ENCODE measurements at places on chromosomes 2 and 18. TPM values are rescaled to one million over a fixed set of nuclear protein-coding genes. Genes with fewer than 3 reads are reported as not detected.

- DNase-seq: no peak
- no peak overlapping the region for H3K27ac ChIP-seq
- peaks cover 12% of the 10 kb centered on the region for H3K27me3 ChIP-seq
- H3K4me1 ChIP-seq: no peaks in the 10 kb centered on the region
These were observed 915 bp downstream of the CROCC2 start for GRCh38 chr2:240906911-240907590.

SH3RF3 gene
- not detected for total RNA-seq

GRCh38 chr18:46899274-46899948 is 17.9 kb downstream of the PIAS2 start:
- no peaks in the 10 kb centered on the region for H3K4me1 ChIP-seq
- no peak overlapping the region for H3K4me3 ChIP-seq
- DNase-seq: no peak
- H3K27ac ChIP-seq: no peak overlapping the region

DSG1 gene
- not detected for total RNA-seq

DNA sequence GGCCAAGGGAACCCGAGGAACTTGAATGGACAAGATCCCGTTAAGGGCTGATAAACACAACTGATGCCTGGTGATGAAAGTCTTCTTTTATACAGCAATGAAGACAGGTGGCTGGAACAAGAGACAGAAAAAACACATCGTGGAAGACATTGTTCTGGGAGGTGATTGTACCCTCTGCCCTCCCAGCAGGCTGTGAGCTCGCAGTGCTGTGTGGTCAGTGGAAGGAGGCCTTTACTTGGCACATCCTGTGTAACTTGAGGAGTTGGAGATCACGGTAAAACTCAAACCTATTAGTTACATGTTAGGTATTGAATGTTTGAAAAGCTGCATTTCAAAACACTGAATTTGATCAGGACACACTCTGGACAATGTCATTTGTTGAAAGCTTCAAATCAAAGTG is 249.9 kb upstream of the EPAS1 start:
- no peaks in the 10 kb centered on the region for H3K27me3 ChIP-seq
- H3K27ac ChIP-seq: no peak overlapping the region
- H3K4me3 ChIP-seq: no peak overlapping the region
- H3K4me1 ChIP-seq: no peaks in the 10 kb centered on the region
- H3K36me3 ChIP-seq: no peaks in the 10 kb centered on the region
- DNase-seq: no peak

DNA sequence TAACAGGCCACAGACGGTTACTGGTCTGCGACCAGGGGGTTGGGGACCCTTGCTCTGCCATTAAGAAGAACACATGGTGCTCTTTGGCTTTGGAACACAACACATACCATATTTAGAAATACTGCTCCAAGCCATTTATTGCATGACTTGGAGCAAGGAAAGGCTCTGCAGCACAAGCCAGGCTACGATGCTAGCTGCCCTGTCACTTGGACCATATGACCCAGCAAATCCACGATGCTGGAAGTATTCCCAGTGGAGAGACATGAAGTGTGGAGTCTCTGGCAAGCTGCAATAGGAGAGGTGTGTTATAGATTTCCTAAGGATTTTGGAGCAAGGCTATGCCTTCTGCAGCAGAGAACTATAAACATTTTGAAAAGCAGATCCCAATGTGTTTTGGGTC is 171.2 kb downstream of the HAUS1 start:
- H3K4me3 ChIP-seq: no peak overlapping the region
- H3K27me3 ChIP-seq: no peaks in the 10 kb centered on the region
- H3K36me3 ChIP-seq: no peaks in the 10 kb centered on the region
- H3K27ac ChIP-seq: no peak overlapping the region
- DNase-seq: no peak

DNA sequence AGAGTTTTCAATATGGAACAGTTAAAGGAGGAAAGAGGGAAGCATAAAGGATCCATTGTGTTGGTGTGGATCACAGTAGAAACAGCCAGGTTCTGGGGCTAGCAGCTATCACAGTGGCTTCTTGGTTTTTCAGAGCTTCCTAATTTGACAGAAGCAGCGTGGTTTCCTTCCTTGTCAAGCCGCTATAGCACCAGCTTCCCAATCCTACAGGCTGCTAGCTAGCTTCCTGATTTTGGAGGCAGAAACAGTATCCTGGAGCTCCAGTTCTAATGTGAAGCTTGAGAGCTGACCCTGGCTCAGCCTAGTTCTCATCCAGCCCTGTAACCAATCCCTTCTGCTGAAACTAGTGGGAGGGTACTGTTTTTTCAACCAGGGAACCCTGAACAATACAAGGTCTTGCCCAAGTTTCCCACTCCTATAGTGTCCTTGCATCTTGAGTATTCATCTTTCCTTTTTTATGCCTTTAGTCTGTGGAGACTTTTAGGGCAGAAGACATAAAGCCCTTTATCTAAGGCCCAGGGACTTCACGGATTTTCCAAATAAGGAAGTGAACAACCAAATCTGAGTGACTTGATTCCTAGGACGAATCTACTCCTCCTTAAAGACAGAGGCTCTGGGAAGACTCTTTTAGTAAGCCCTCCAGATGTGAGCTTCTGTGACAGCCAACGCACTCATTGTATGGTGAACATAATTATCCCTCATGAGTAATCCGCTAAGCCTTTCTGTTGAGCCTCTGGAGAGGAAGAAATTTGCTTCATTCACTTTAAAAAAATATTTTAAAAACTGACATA is 33.8 kb downstream of the CCDC93 start:
- 0 out of 2 replicates have a peak, but pooled peaks cover 4% of the 10 kb centered on the region for H3K36me3 ChIP-seq

DNA sequence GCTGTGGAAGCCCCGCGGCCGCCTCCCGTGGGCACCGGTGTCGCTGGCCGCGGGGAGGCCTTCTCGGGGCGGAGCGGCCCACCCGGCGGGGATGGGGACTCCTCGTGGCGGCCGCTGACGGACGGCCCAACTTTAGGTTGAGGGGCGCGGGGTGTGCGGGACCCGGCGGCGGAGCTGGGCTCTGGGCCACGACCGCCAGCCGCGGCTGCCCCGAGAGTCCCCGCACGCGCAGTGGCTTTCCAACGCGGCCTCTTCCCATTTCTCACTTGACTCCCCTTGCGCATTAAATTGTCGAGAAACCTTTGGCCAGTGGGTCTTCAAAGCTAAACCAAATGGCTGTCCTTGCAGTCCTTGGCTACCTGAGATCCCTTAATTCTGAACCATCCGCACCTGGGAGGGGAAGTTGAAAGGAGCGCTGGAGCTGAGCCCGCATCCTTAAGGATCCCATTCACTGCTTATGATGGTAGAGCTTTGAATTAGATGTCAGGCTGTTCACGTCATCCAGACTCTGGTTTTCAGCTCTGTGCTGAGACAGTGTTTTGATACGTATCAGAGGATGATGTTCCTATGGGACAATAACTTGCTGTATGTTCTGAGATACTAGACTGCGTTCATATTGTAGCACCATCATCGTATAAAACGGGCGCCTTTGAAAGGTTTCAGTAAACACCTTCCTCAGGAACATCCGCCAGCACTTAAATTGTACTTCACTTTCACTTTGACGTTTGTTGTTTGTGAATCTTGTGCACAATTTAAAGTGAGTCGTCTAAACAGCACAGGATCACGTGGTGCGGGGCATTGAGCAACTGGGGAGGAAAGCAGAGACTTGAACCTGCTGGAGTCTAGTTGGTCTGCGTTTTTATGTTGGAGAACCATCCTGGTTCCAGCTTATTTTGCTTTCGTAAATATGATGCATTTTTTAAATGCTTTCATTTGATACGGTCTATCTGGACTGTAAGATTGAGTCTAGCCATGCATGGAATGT is 874 bp downstream of the CLIP4 start:
- DNase-seq: no peak
- H3K4me3 ChIP-seq: peak overlapping the region; percentile 54
- no peaks in the 10 kb centered on the region for H3K27me3 ChIP-seq
- no peaks in the 10 kb centered on the region for H3K36me3 ChIP-seq
- H3K27ac ChIP-seq: peak overlapping the region; percentile 81

DNA sequence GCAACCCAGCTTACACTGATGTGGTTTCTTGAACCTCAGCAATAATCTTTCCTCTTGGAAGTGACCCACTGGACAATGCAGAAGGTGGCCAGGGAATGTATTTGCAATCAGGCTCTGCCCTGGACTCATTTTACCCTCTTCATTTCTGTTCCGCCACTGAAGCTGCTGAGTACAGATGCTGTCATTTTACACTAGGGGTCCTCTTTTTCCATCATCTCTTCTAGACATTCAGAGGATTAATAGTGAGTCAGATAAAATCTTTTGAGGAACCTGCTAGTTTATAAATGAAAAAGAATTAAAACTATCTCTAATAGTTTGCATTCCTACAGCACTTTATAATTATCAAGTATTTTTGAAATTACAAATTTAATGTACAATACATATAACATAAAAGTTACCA is 87.9 kb upstream of the PNPT1 start:
- DNase-seq: no peak
- H3K27ac ChIP-seq: no peak overlapping the region
- H3K27me3 ChIP-seq: no peaks in the 10 kb centered on the region

FEV gene
- total RNA-seq: not detected

ESPNL gene
- 0.22 TPM for total RNA-seq

APOB gene
- total RNA-seq: 1.6 TPM

DYNC2LI1 gene
- total RNA-seq: 16.7 TPM

KCNG3 gene
- 1.5 TPM for total RNA-seq

- no peaks in the 10 kb centered on the region for H3K27me3 ChIP-seq
- H3K27ac ChIP-seq: no peak overlapping the region
- no peaks in the 10 kb centered on the region for H3K4me1 ChIP-seq
- peaks cover 49% of the 10 kb centered on the region for H3K36me3 ChIP-seq
- no peak for DNase-seq
These were observed 40.9 kb downstream of the DSG2 start for GRCh38 chr18:31538837-31539236.

- peaks cover 4% of the 10 kb centered on the region for H3K4me1 ChIP-seq
- no peak overlapping the region for H3K27ac ChIP-seq
- H3K4me3 ChIP-seq: no peak overlapping the region
- no peaks in the 10 kb centered on the region for H3K27me3 ChIP-seq
- no peak for DNase-seq
These were observed 47.9 kb upstream of the KCNF1 start for GRCh38 chr2:10863837-10864236.

DNAH6 gene
- 1.6 TPM for total RNA-seq

HOXD8 gene
- total RNA-seq: 6.0 TPM

DNA sequence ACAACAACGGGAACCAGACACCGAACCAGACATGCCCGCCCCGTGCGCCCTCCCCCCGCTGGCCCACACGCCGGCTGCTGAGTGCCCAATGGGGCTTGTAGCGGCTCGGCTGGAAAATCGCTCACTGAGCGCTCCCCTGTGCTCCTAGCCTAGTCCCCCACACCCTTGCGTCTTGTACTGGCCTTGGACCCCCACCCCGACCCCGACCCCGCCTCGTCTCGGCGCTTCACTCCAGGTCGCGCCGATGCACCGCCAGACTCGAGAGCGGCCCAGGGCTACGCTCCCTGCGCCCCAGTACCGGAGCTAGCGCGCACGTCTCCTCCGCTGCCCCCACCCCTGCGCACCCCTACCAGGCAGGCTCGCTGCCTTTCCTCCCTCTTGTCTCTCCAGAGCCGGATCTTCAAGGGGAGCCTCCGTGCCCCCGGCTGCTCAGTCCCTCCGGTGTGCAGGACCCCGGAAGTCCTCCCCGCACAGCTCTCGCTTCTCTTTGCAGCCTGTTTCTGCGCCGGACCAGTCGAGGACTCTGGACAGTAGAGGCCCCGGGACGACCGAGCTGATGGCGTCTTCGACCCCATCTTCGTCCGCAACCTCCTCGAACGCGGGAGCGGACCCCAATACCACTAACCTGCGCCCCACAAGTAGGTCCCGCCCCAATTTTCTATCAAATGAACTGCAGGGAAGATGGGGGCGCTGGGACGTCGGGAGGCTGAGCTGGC is 1.5 kb downstream of the GAD1 start:
- no peaks in the 10 kb centered on the region for H3K27me3 ChIP-seq
- peaks cover 3% of the 10 kb centered on the region for H3K4me1 ChIP-seq
- H3K4me3 ChIP-seq: peak overlapping the region; percentile 67
- no peaks in the 10 kb centered on the region for H3K36me3 ChIP-seq
- no peak overlapping the region for H3K27ac ChIP-seq
- DNase-seq: no peak

GRCh38 chr2:64090264-64090663 is 54.0 kb downstream of the PELI1 start:
- no peaks in the 10 kb centered on the region for H3K4me1 ChIP-seq
- H3K27ac ChIP-seq: no peak overlapping the region
- DNase-seq: no peak
- H3K36me3 ChIP-seq: no peaks in the 10 kb centered on the region

LCT gene
- total RNA-seq: 0.12 TPM

- H3K36me3 ChIP-seq: no peaks in the 10 kb centered on the region
- H3K27me3 ChIP-seq: no peaks in the 10 kb centered on the region
- H3K4me1 ChIP-seq: no peaks in the 10 kb centered on the region
- no peak for DNase-seq
- H3K27ac ChIP-seq: no peak overlapping the region
These were observed 418.0 kb downstream of the TMEM182 start for GRCh38 chr2:103179798-103180197.

DNA sequence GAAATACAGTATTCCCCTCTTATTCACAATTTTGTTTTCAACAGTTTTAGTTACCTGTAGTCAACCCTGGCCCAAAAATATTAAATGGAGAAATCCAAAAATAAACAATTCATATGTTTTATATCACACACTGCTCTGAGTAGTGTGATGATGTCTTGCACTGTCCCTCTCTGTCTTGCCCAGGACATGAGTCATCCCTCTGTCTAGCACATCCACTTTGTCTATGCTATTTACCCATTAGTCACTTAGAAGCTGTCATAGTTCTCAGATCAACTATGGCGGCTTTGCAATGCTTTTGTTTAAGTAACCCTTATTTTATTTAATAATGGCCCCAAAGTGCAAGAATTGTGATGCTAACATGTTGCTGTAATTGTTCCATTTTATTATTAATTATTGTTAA is 380.6 kb upstream of the REG3G start:
- H3K27me3 ChIP-seq: no peaks in the 10 kb centered on the region
- H3K4me3 ChIP-seq: no peak overlapping the region
- no peaks in the 10 kb centered on the region for H3K36me3 ChIP-seq
- H3K4me1 ChIP-seq: no peaks in the 10 kb centered on the region
- no peak overlapping the region for H3K27ac ChIP-seq

DNA sequence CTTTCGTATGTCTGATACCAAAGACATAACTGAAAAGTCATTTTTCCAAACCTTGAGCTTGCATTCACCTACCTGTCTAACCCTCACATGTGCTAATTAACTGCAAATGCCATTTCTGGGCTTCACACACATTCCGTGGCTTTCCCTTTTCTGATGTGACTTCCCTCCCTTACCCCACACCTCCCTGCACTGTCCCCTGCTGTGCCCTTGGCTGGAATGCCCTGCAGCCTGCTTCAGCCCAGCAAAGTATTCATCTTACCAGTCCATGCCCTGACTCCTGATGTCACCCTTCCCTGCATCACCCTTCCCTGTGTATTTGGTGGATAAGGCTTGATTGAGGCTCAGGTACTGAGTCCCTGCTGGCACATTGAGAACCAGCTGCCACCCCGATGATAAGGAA is 12.2 kb downstream of the RETSAT start:
- no peak overlapping the region for H3K27ac ChIP-seq
- H3K36me3 ChIP-seq: 0 out of 2 replicates have a peak, but pooled peaks cover 4% of the 10 kb centered on the region
- H3K4me3 ChIP-seq: no peak overlapping the region
- DNase-seq: no peak
- no peaks in the 10 kb centered on the region for H3K27me3 ChIP-seq
